ENCODE measurements at places on chromosomes 13 and 19. TPM values are rescaled to one million over a fixed set of nuclear protein-coding genes. Genes with fewer than 3 reads are reported as not detected.

The QPCTL gene
- total RNA-seq: 11.9 TPM

The BEST2 gene
- total RNA-seq: not detected

The CHERP gene
- 32.6 TPM for total RNA-seq

The TPTE2 gene
- total RNA-seq: not detected

The GAMT gene
- 34.3 TPM for total RNA-seq

The SERTAD3 gene
- total RNA-seq: 36.7 TPM

The TMEM221 gene
- total RNA-seq: 0.28 TPM

The CGB5 gene
- not detected for total RNA-seq

The PRSS57 gene
- not detected for total RNA-seq

- no peak overlapping the region for H3K4me3 ChIP-seq
- H3K27me3 ChIP-seq: peaks cover 18% of the 10 kb centered on the region
- no peaks in the 10 kb centered on the region for H3K36me3 ChIP-seq
- peaks cover 27% of the 10 kb centered on the region for H3K4me1 ChIP-seq
- DNase-seq: peak; percentile 61
- no peak overlapping the region for H3K27ac ChIP-seq
Measured at GRCh38 chr19:295687-296370, 4.6 kb upstream of the PLPP2 start.

- H3K36me3 ChIP-seq: no peaks in the 10 kb centered on the region
- H3K4me3 ChIP-seq: no peak overlapping the region
- H3K27me3 ChIP-seq: no peaks in the 10 kb centered on the region
- H3K4me1 ChIP-seq: peaks cover 18% of the 10 kb centered on the region
Measured at GRCh38 chr13:32013181-32013580, 18.4 kb upstream of the FRY start.

- DNase-seq: no peak
- no peak overlapping the region for H3K4me3 ChIP-seq
- H3K27ac ChIP-seq: peak overlapping the region; percentile 63
- no peaks in the 10 kb centered on the region for H3K27me3 ChIP-seq
- no peaks in the 10 kb centered on the region for H3K36me3 ChIP-seq
- H3K4me1 ChIP-seq: peaks cover 23% of the 10 kb centered on the region
Measured at GRCh38 chr19:10612499-10613119, 12.7 kb upstream of the SLC44A2 start.

DNA sequence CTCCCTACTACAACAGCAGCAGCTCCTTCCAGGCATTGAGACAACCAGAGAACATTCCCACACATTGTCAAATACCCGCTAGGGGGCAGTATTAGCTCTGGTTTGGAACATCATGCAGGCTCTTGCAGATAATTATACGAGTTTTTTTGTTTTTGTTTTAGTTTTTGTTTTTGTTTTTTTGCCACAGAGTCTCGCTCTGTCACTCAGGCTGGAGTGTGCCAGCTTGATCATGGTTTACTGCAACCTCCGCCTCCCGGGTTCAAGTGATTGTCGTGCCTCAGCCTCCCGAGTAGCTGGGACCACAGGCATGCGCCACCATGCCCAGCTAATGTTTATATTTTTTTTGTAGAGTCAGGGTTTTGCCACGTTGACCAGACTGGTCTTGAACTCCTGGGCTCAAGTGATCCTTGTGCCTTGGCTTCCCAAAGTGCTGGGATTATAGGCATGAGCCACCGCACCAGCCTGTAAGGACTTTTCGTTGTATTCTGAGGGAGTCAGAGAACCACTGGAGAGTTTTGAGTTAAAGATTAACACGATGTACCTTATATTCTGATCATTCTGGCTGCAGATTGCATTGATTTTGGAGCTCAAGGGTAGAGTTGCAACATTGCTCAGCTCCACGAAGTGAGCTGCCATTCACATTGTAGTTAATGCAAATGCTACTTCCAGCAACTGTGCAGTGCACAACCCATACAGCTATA lies 41.7 kb upstream of the CEACAM20 start:
- peaks cover 28% of the 10 kb centered on the region for H3K27me3 ChIP-seq
- H3K4me1 ChIP-seq: no peaks in the 10 kb centered on the region
- no peak for DNase-seq
- H3K36me3 ChIP-seq: no peaks in the 10 kb centered on the region

DNA sequence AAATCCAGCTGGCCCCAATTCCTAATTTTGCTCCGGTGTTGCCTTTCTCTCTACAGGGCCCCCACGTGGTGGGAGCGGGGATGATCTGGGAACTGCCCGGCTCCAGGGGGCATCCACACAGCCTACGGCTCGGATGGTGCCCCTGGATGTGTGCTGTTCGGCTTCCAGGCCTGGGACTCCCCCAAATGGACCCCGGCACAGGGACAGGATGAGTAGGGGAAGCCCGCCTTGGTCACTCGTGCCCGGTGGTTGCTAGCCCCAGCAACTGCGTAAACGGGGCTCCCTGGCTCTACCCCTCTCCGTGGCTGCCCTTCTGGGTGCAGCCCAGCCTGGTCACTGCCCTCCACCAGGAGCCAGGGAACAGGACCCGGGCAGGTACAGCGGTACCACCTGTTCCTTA lies 111.5 kb downstream of the TEX26 start:
- H3K36me3 ChIP-seq: no peaks in the 10 kb centered on the region
- H3K4me3 ChIP-seq: no peak overlapping the region
- H3K27me3 ChIP-seq: no peaks in the 10 kb centered on the region
- H3K27ac ChIP-seq: no peak overlapping the region
- no peak for DNase-seq
- H3K4me1 ChIP-seq: peaks cover 19% of the 10 kb centered on the region

GRCh38 chr13:20332361-20333096 lies 100.4 kb upstream of the GJB6 start:
- H3K36me3 ChIP-seq: peaks cover 4% of the 10 kb centered on the region
- peaks cover 63% of the 10 kb centered on the region for H3K27me3 ChIP-seq

GRCh38 chr13:30257468-30258099 lies 49.8 kb downstream of the KATNAL1 start:
- H3K36me3 ChIP-seq: peaks cover 7% of the 10 kb centered on the region
- no peak for DNase-seq
- peaks cover 30% of the 10 kb centered on the region for H3K4me1 ChIP-seq

DNA sequence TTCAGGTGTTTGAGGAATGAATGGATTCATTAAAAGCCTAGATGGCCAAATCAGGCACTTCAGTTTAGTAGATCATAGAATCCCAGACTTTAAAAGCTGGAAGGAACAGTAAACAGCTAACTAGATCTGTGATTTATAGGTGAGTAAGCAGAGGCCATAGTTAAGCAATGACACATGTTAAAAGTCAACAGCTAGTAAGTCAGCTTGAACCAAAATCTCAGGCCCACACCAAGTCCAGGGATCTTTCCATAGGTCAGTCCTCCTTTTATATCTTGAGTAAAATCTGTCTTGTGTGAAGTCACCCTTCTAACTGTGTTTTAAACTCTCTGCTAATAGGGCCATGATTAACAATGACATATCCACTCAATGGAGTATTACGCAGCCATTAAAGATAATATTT lies 275.5 kb upstream of the SOX21 start:
- H3K27ac ChIP-seq: no peak overlapping the region
- no peak for DNase-seq
- H3K4me1 ChIP-seq: no peaks in the 10 kb centered on the region
- no peaks in the 10 kb centered on the region for H3K36me3 ChIP-seq
- H3K4me3 ChIP-seq: no peak overlapping the region

- DNase-seq: no peak
- H3K4me1 ChIP-seq: peaks cover 51% of the 10 kb centered on the region
Measured at GRCh38 chr13:114035583-114036531, 62.0 kb upstream of the C13orf46 start.

DNA sequence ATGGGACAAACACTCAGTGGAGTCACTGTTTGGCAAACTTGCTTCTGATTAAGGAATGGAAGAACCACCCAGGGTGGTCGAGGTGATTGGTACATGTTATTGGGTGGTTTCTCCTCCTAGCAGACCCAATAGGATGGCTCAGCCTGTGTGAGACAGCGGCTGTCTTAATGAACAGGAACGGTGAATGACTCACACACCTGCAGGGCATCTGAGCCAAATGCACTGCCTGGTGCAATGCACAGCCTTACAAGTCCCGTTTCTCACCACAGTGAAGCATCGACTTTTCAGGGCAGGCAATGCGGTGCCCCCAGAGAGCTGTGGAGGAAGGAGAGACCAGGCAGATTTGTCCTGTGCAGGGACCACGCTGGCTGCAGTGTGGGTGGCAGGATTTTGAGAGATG lies 238.5 kb downstream of the FGF9 start:
- H3K27me3 ChIP-seq: no peaks in the 10 kb centered on the region
- H3K4me3 ChIP-seq: no peak overlapping the region
- H3K36me3 ChIP-seq: no peaks in the 10 kb centered on the region
- H3K27ac ChIP-seq: no peak overlapping the region

- peaks cover 9% of the 10 kb centered on the region for H3K36me3 ChIP-seq
- no peaks in the 10 kb centered on the region for H3K27me3 ChIP-seq
- DNase-seq: no peak
- H3K4me1 ChIP-seq: peaks cover 25% of the 10 kb centered on the region
- H3K4me3 ChIP-seq: no peak overlapping the region
Measured at GRCh38 chr19:718991-719512, 10.3 kb downstream of the PALM start.

GRCh38 chr13:102323012-102323411 lies 78.8 kb downstream of the FGF14 start:
- H3K4me3 ChIP-seq: no peak overlapping the region
- no peaks in the 10 kb centered on the region for H3K27me3 ChIP-seq
- H3K36me3 ChIP-seq: no peaks in the 10 kb centered on the region
- no peaks in the 10 kb centered on the region for H3K4me1 ChIP-seq
- H3K27ac ChIP-seq: no peak overlapping the region

DNA sequence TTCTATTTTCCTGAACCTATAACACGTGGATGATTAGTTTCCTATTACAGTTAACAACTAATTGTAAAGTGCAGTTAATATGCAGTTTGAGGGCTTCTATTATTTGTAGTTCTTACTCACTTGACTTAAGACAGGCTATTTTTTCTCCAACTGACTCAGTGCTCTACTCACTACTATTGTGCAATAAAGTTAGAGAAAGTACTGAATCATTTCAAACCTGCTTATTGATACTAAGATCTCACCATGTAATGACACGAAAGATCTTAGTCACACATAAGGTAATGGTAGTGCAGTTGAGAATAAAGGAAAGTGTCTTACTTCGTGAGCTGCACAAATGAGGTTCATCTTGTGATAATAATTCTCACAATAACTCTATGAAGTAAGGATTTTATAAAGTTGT lies 22.8 kb upstream of the ITM2B start:
- DNase-seq: no peak
- H3K4me1 ChIP-seq: no peaks in the 10 kb centered on the region
- H3K36me3 ChIP-seq: no peaks in the 10 kb centered on the region
- H3K4me3 ChIP-seq: no peak overlapping the region
- H3K27ac ChIP-seq: no peak overlapping the region

DNA sequence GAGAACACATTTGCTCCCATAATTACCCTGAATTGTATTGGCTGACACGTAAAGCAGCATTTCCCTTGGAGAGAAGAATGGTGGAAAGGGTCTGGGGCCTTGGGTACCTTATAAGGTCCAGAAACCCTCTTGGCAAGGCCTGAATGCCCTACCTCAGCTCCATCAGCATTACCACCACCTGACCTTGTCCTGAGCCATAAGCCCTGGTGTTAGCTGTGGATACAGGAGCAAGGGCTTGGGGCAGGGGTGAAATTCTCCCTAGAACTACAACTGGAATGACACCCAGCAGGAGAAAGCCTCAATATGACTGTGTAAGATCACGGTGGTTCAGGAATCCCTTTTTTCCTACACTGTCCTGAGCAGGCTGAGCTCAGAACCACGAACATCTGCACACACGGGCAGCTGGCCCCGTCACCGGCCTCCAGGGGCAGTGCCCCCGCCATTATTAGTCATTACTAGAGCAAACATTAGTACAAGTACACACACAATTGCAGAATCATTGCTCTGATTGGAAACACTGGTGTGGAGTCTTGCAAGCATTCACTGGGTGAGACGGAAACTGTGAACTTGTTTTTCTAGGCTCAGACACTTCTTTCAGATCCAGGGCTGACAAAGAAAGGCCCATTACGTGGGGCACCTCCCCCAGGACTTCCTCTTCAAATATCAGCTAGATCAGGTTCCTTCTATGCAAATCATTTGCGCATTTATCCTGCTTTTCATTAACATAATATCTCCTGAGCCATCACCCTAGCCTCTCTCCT lies 26.8 kb upstream of the MTIF3 start:
- H3K4me3 ChIP-seq: no peak overlapping the region
- H3K4me1 ChIP-seq: peaks cover 7% of the 10 kb centered on the region
- H3K36me3 ChIP-seq: no peaks in the 10 kb centered on the region
- peak overlapping the region; percentile 29 for H3K27ac ChIP-seq
- peaks cover 6% of the 10 kb centered on the region for H3K27me3 ChIP-seq
- no peak for DNase-seq

GRCh38 chr19:23415561-23416191 lies 20.4 kb upstream of the ZNF91 start:
- no peaks in the 10 kb centered on the region for H3K27me3 ChIP-seq
- DNase-seq: no peak
- peaks cover 11% of the 10 kb centered on the region for H3K4me1 ChIP-seq

DNA sequence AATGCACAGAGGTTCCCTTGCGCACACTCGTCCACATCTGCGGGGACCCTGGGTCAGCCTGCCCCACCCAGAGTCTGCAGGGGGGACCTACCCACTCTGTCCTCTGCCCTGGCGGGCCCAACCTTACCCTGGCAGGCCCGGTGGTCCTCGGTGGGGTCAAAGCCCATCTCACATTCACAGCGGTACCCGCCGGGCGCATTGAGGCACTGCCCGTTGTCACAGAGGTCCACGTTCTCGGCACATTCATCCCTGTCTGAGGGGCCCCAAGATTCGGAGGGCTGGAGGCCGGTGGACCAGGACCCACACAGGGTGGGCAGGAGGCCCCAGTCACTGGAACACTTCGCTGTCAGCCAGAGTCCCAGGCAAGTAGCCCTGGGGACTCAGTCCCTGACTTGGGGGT lies 38.5 kb downstream of the FBN3 start:
- DNase-seq: no peak
- peaks cover 5% of the 10 kb centered on the region for H3K4me1 ChIP-seq
- no peak overlapping the region for H3K27ac ChIP-seq
- H3K36me3 ChIP-seq: no peaks in the 10 kb centered on the region

GRCh38 chr13:54373211-54373610 lies 1344.6 kb downstream of the OLFM4 start:
- H3K4me3 ChIP-seq: no peak overlapping the region
- H3K27me3 ChIP-seq: no peaks in the 10 kb centered on the region
- no peaks in the 10 kb centered on the region for H3K4me1 ChIP-seq
- H3K36me3 ChIP-seq: no peaks in the 10 kb centered on the region
- no peak overlapping the region for H3K27ac ChIP-seq

GRCh38 chr19:11223200-11223599 lies 16.2 kb upstream of the ANGPTL8 start:
- DNase-seq: no peak
- no peak overlapping the region for H3K4me3 ChIP-seq
- peaks cover 29% of the 10 kb centered on the region for H3K36me3 ChIP-seq
- no peak overlapping the region for H3K27ac ChIP-seq

- H3K4me3 ChIP-seq: no peak overlapping the region
- no peaks in the 10 kb centered on the region for H3K36me3 ChIP-seq
- H3K4me1 ChIP-seq: no peaks in the 10 kb centered on the region
Measured at GRCh38 chr19:13887517-13887916, 10.6 kb downstream of the NANOS3 start.

GRCh38 chr19:38290631-38291147 lies 13.4 kb upstream of the C19orf33 start:
- peaks cover 40% of the 10 kb centered on the region for H3K4me1 ChIP-seq
- no peak for DNase-seq
- no peaks in the 10 kb centered on the region for H3K27me3 ChIP-seq
- no peaks in the 10 kb centered on the region for H3K36me3 ChIP-seq
- H3K4me3 ChIP-seq: no peak overlapping the region
- H3K27ac ChIP-seq: peak overlapping the region; percentile 88
